ENCODE measurements at places on chromosomes 12 and 14.
A peak's percentile ranks its signal among the peaks of the same experiment; 100 is the strongest.

DNA sequence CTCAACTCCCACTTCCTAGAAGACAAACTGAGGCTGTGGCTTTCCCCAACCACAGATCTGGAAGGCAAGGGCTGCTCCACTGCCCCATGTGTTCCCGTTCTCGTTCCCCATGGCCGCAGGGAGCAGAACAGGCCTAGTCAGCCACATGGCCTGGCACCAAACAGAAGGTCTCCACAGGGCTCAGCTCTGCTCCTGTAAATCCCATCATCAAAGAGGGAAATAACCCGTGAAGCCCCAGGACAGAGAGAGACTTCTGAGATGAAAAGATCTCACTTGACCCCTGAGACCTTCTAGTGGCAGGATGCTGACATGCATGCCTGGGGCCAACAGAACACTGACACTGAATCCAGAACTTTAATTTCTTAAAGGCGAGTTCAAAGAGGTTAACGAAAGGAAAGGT lies 68.9 kb downstream of the BCL11B start:
- DNase-seq: no peak

DNA sequence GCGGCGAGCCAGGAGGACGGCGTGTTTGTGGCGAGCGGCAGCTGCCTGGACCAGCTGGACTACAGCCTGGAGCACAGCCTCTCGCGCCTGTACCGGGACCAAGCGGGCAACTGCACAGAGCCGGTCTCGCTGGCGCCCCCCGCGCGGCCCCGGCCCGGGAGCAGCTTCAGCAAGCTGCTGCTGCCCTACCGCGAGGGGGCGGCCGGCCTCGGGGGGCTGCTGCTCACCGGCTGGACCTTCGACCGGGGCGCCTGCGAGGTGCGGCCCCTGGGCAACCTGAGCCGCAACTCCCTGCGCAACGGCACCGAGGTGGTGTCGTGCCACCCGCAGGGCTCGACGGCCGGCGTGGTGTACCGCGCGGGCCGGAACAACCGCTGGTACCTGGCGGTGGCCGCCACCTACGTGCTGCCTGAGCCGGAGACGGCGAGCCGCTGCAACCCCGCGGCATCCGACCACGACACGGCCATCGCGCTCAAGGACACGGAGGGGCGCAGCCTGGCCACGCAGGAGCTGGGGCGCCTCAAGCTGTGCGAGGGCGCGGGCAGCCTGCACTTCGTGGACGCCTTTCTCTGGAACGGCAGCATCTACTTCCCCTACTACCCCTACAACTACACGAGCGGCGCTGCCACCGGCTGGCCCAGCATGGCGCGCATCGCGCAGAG lies 873 bp downstream of the PLXNC1 start:
- peak; percentile 45 for DNase-seq

DNA sequence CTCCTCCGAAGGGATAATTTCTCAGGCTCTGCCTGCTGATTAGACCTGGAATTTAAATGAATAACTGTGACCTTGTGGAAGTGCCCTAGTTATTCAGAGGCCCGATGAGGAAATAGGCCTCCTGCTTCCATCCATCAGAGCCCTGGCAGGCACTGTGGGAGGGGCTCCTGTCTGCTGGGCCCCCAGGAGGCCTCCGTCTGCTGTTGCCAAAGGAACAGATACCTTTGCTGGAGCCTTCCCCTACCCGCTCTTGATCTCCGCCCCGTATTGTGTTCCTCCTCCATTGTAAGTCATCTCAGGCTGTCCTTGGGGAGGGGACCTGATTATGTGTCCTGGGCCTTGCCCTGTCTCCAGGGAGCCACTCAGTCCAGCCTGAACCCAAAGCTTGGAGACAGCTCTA lies 112.3 kb downstream of the NRXN3 start:
- no peak for DNase-seq

DNA sequence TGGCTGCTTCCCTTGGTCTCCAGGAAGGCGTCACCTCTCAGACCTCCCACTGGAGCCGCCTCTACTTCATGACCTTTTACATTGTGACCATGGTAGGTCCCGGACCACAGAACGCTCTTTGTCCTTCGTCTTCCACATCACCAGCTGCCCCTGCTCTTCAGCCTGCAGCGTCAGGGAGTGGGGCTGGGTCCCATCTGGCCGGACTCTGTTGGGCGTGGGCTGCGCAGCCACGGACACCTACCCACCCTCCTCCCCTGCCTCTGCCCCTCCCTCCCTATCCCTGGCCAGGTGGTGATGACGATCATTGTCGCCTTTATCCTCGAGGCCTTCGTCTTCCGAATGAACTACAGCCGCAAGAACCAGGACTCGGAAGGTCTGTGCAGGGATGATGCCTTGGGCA lies 43.3 kb downstream of the SLC8B1 start:
- no peak for DNase-seq

DNA sequence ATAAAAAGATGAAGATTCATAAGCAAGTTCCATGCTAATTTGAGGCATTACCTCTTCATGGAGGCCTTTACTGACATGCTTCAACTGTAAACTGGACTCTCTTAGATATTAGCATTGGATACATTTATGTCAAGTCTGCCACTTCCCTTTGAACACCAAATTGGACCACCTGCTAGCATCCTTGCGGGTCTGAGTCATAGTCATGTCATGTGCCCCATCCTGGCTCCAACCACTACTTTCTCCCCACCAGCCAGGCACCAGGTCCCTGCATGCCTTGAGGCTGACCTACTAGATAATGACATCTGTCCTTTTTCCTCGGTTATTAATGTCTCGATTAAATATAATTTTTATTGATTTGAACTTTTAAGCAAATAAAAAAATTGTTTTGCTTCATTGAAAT lies 32.9 kb upstream of the EEA1 start:
- DNase-seq: no peak

DNA sequence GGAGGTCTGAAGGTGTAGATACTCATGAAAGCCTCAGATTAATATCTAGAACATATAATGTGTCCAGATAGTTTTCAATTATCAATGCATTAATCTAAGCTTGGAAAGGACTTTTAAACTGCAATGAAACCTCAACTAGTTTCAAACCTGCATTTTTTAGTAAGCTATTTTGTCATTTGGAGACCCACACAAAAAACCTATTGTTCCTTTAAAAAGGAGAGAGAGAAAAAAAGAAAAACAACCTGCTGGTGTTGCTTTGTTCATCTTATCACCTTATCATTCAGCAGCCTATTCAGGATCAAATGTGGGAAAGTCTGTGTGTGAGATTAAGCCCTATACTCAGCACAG lies 215.7 kb upstream of the PLEKHG7 start:
- no peak for DNase-seq

- no peak for DNase-seq
Observed at GRCh38 chr14:21055432-21056117, 2.0 kb upstream of the RNASE8 start.

Measured in activated CD4-positive, alpha-beta T cell treated with anti-CD3 and anti-CD28 coated beads, Interleukin-2, amount 10 ng/mL, durations not matched to agents 7 days and 5 days (primary cell).